NCI-H1417 treated with DMSO at 0.1 percent for 48 hours (cell line): ENCODE measurements at places on chromosomes 5 and 9.

DNA sequence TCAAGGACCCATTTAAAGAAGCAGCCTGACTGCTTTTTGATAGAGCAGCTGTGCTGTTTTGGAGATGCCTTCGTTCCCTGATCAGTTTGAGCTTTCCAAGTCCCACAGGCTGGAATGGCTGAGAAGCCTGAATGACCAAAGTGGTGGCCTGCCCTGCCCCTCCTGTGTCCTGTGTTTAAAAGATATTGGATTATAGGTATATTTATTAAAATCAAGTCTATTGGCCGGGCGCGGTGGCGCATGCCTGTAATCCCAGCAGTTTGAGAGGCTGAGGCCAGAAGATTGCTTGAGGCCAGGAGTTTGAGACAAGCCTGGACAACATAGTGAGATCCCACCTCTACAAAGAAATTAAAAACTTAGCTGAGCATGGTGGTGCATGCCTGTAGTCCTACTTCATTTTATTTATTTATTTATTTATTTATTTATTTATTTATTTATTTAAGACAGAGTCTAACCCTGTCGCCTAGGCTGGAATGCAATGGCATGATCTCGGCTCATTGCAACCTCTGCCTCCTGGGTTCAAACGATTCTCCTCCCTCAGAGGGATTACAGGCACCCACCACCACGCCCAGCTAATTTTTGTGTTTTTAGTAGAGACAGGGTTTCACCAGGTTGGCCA is 87.7 kb downstream of the CACNA1B start:
- DNase-seq, result no peak

- no peak for DNase-seq
These were observed 64.9 kb downstream of the FAM170A start for GRCh38 chr5:119694284-119694683.

GRCh38 chr5:172150514-172151425 is 37.3 kb downstream of the STK10 start:
- DNase-seq, result no peak

DNA sequence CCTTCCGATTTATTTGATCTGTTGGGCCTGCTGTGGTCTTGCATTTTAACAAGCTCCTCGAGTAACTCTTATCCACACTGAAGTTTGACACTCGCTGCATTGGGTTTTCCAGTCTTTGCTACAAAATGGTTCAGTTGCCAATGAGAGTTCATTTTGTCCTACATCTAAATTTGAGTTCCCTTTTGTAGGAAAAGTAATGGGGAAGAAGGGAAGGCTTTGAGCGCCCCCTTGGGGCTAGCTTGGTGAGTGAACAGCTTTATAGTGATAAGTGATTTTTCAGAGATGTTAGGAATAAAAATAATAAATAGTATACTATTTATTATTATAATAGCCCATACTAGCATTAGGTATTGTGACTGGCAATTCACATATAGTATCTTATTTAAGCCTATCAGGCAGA is 89.9 kb upstream of the GNAQ start:
- DNase-seq, result peak; percentile 11

- no peak for DNase-seq
These were observed 21.0 kb upstream of the SCGB3A2 start for GRCh38 chr5:147857302-147858129.

- no peak for DNase-seq
These were observed 117.2 kb downstream of the GAPVD1 start for GRCh38 chr9:125378778-125379177.
